Liver (tissue), 10 donors: ENCODE measurements at places on chromosomes 5 and 9.

- no peaks in the 10 kb centered on the region for H3K27me3 ChIP-seq
- H3K4me1 ChIP-seq = no peaks in the 10 kb centered on the region
- DNase-seq = no peak
- H3K4me3 ChIP-seq = no peak overlapping the region
- H3K36me3 ChIP-seq = no peaks in the 10 kb centered on the region
- H3K27ac ChIP-seq = no peak overlapping the region
These were observed 12.9 kb downstream of the SLC6A3 start for GRCh38 chr5:1432296-1432695.

- H3K4me1 ChIP-seq = peaks cover 4% of the 10 kb centered on the region
- no peaks in the 10 kb centered on the region for H3K36me3 ChIP-seq
- no peak for DNase-seq
These were observed 524 bp downstream of the CCNB1 start for GRCh38 chr5:69167493-69167855.

DNA sequence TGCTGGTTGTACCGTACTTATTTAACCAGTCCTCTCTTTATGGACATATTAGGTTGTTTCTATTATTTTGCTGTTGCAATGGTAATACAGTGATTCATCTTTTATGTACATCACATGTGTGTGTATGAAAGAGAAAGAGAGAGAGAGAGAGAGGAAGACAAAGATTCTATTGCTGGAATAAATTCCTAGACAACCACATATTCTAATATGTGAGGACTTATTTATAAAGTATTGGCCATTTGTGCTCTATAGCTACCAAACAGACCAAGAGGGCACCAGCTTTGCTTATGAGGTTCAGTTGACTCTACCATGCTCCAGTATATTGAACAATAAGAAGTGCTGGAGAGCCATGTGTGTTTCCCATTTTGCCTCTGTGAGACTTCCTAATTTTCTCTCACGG lies 513.5 kb downstream of the DMAC1 start:
- H3K27me3 ChIP-seq = no peaks in the 10 kb centered on the region
- H3K36me3 ChIP-seq = no peaks in the 10 kb centered on the region
- no peak for DNase-seq
- H3K4me1 ChIP-seq = no peaks in the 10 kb centered on the region
- H3K27ac ChIP-seq = no peak overlapping the region

- H3K27me3 ChIP-seq = no peaks in the 10 kb centered on the region
- no peaks in the 10 kb centered on the region for H3K4me1 ChIP-seq
- no peak for DNase-seq
- H3K36me3 ChIP-seq = no peaks in the 10 kb centered on the region
These were observed 74.0 kb downstream of the GNAQ start for GRCh38 chr9:77957652-77958051.

DNA sequence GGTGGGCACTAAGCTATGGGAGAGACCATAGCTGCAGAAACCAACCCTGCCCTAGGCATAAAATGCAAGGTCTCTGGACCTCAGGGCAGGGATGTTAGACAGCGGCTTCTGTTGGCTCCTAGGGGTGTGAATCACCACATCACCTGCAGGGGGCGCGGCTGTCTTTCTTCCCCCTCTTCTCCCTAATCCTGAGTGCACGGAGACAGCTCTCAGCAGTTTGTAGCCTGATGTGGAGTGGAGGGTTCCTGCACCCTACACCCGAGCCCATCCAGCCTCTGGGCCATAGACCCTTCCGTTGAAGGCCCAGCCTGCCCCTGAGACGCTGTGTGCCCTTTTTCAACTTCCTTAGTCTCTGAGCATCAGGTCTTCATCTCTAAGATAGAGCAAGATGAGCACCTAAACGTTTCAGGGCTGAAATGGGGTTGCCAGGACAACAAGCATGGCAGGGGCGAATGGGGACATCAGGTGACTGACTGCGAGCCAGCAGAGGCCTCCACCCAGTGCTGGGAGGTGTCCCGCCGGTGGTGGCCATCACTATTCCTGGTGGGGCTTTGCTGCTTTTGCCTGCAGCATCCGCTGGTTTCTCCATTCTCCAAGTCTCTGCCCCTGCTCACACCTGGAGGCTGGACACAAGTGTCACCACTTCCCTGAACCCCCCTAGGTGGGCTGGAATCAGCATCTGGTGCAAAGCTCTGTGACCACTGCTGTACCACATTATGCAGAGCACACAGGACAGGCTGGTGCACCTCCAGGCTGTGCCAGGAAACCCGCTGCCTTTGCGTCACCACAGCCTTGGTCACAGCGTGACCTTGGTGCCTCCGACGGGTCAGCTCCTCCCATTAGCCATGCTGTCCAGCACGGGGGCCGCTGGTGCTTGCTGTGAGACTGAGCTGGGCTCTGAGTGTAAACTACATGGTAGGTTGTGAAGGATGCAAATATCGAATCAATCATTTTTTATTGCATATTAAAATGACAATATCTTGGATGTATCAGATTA lies 2.5 kb upstream of the SEC16A start:
- peaks cover 35% of the 10 kb centered on the region for H3K4me1 ChIP-seq
- H3K4me3 ChIP-seq = no peak overlapping the region
- H3K36me3 ChIP-seq = no peaks in the 10 kb centered on the region
- H3K27me3 ChIP-seq = no peaks in the 10 kb centered on the region
